Thyroid gland (tissue), 4 donors: ENCODE measurements at places on chromosomes 2 and 18. TPM values are rescaled to one million over a fixed set of nuclear protein-coding genes. Genes with fewer than 3 reads are reported as not detected.
A peak's percentile ranks its signal among the peaks of the same experiment; 100 is the strongest.

Gene CAPN14
- total RNA-seq: 0.15 TPM

DNA sequence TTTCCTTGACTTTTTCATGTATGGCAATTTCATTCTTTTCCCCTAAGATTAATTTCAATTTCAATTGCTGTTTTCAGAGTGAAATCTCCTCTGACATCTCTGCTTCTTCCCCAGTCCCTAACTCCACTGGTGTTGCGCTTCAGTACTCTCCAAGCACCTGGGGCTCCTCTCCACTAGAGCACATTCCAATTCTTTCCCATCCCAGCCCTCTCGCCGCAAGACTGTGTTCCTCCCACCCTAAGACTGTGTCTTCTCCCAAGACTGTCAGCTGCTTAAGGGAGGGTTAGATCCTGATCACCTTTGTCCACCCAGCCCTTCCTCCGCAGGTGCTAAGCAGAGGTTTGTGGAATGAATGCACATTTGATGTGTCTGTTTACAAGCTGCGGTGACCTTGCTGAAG, 255.7 kb upstream of the CCDC68 start:
- H3K36me3 ChIP-seq: no peaks in the 10 kb centered on the region
- H3K4me3 ChIP-seq: no peak overlapping the region
- no peaks in the 10 kb centered on the region for H3K27me3 ChIP-seq
- H3K4me1 ChIP-seq: peaks cover 8% of the 10 kb centered on the region
- H3K27ac ChIP-seq: no peak overlapping the region

- no peak overlapping the region for H3K4me3 ChIP-seq
- no peak overlapping the region for H3K27ac ChIP-seq
- no peaks in the 10 kb centered on the region for H3K4me1 ChIP-seq
Measured at GRCh38 chr2:200048421-200048820, 93.0 kb downstream of the MAIP1 start.

GRCh38 chr2:85539361-85540132, 579 bp downstream of the MAT2A start:
- peaks cover 43% of the 10 kb centered on the region for H3K36me3 ChIP-seq
- peak; percentile 60 for DNase-seq
- H3K27ac ChIP-seq: peak overlapping the region; percentile 100
- H3K27me3 ChIP-seq: no peaks in the 10 kb centered on the region
- H3K4me1 ChIP-seq: peaks cover 31% of the 10 kb centered on the region

DNA sequence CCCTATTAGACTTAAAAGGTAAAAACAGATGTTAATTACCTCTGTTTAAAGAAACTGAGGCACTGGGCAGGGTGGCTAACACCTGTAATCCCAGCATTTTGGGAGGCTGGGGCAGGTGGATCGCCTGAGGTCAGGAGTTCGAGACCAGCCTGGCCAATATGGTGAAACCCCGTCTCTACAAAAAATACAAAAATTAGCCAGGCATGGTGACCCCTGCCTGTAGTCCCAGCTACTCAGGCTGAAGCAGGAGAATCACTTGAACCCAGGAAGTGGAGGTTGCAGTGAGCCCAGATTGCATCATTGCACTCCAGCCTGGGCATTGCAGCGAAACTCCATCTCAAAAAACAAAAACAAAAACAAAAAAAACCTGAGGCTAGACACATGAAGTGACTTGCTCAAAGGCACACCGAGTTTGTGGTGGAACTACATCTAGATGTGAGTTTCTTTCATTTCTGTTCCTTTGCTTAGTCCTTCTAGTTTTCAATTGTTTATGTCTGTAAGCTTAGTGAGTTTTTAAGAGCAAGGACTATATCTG, 40.7 kb downstream of the SLC4A1AP start:
- no peaks in the 10 kb centered on the region for H3K27me3 ChIP-seq
- no peak overlapping the region for H3K27ac ChIP-seq
- no peak overlapping the region for H3K4me3 ChIP-seq
- H3K4me1 ChIP-seq: no peaks in the 10 kb centered on the region
- DNase-seq: no peak
- H3K36me3 ChIP-seq: no peaks in the 10 kb centered on the region

- no peaks in the 10 kb centered on the region for H3K36me3 ChIP-seq
- peaks cover 20% of the 10 kb centered on the region for H3K4me1 ChIP-seq
- no peak overlapping the region for H3K27ac ChIP-seq
- H3K27me3 ChIP-seq: peaks cover 70% of the 10 kb centered on the region
- no peak overlapping the region for H3K4me3 ChIP-seq
- no peak for DNase-seq
Measured at GRCh38 chr2:44933434-44933951, 8.0 kb upstream of the SIX3 start.

- no peak overlapping the region for H3K27ac ChIP-seq
- no peak overlapping the region for H3K4me3 ChIP-seq
- H3K27me3 ChIP-seq: no peaks in the 10 kb centered on the region
- H3K4me1 ChIP-seq: no peaks in the 10 kb centered on the region
Measured at GRCh38 chr2:215357660-215358059, 45.8 kb downstream of the ATIC start.

Gene RAD51AP2
- total RNA-seq: not detected

Gene MROH2A
- total RNA-seq: 1.3 TPM

Gene ARID5A
- total RNA-seq: 27.0 TPM

GRCh38 chr2:65604246-65604645, 171.8 kb upstream of the SPRED2 start:
- no peaks in the 10 kb centered on the region for H3K27me3 ChIP-seq
- H3K4me1 ChIP-seq: no peaks in the 10 kb centered on the region
- no peak for DNase-seq
- H3K27ac ChIP-seq: no peak overlapping the region

DNA sequence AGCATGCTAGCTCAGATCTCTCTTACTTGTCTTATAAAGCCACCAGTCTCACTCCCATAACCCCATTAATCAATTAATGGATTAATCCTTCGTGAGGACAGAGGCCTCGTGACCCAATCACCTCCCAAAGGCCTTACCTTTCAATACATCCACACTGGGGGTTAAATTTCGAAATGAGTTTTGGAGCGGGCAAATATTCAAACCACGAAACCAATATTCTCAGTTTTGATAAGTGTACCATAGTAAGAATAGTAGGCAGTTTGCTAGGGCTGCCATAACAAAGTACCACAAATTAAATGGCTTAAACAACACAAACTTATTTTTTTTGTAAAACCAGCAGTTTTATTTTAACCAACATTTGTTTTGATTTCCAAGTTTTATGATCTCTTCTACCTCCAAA, 15.2 kb downstream of the HIBCH start:
- no peaks in the 10 kb centered on the region for H3K27me3 ChIP-seq
- no peak overlapping the region for H3K27ac ChIP-seq
- H3K4me1 ChIP-seq: no peaks in the 10 kb centered on the region
- DNase-seq: no peak

- no peak for DNase-seq
- no peaks in the 10 kb centered on the region for H3K27me3 ChIP-seq
- H3K4me3 ChIP-seq: no peak overlapping the region
Measured at GRCh38 chr18:48569915-48570264, 31.1 kb downstream of the CTIF start.

Gene MLPH
- 53.0 TPM for total RNA-seq

GRCh38 chr2:169285531-169286235, 76.7 kb downstream of the LRP2 start:
- H3K36me3 ChIP-seq: no peaks in the 10 kb centered on the region
- DNase-seq: peak; percentile 32
- H3K27ac ChIP-seq: peak overlapping the region; percentile 80
- no peak overlapping the region for H3K4me3 ChIP-seq
- peaks cover 27% of the 10 kb centered on the region for H3K4me1 ChIP-seq

DNA sequence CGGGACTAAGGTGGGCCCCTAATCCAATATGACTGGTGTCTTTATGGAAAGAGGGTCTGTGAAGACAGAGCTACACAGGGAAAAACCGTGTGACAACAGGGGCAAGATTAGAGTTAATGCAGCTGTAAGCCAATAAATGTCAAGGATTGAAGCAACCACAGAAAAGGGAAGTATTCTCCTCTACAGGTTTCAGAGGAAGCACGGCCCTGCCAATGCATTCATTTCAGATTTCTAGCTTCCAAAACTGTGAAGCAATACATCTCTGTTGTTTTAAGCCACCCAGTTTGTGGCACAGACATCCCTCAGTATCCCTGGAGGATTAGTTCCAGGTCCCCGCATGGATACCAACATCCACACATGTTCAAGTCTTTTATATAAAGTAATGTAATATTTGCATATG, 48.8 kb downstream of the SPP2 start:
- no peak overlapping the region for H3K27ac ChIP-seq
- H3K27me3 ChIP-seq: no peaks in the 10 kb centered on the region
- DNase-seq: no peak

Gene ALKAL2
- 1.3 TPM for total RNA-seq

DNA sequence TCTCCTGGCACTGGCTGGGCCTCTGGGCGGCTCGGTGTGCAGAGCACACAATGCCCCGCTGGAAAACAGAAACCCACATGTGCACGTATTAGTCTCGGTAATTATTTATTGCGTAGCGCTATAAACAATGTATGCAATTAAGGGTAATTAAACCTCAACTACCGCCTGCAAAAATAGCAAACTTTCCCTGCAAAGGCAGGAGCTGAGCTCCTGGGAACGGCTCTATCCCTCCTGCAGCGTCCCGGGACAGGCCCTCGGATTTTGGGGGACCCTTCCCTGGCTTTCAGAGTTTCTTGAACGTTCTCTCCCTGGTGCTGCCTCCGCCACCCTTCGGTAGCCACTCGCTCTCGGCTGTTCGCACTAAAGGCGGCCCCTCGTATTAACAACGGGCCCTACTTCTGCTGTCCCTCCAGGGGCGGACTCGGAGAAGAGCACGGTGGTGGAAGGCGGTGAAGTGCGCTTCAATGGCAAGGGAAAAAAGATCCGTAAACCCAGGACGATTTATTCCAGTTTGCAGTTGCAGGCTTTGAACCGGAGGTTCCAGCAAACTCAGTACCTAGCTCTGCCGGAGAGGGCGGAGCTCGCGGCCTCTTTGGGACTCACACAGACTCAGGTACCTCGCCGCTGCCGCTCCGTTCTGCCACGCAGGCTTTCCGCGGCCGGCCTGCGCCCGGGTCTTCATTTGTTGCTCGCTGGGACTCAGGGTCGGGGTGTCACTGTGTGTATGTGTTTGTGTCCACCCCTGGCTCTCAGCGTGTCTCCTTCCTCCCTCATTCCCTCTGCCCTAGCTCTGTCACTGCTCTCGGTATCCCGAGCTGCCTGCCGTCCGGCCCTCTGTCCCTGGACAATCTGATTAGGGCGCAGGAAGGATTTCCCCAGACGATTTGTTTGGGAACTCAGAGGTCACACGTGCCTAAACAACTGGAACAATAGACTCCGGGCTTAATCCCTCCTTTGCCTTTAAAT, 1.2 kb downstream of the DLX1 start:
- H3K4me3 ChIP-seq: no peak overlapping the region
- no peak overlapping the region for H3K27ac ChIP-seq
- peaks cover 83% of the 10 kb centered on the region for H3K27me3 ChIP-seq
- H3K36me3 ChIP-seq: no peaks in the 10 kb centered on the region
- DNase-seq: no peak

DNA sequence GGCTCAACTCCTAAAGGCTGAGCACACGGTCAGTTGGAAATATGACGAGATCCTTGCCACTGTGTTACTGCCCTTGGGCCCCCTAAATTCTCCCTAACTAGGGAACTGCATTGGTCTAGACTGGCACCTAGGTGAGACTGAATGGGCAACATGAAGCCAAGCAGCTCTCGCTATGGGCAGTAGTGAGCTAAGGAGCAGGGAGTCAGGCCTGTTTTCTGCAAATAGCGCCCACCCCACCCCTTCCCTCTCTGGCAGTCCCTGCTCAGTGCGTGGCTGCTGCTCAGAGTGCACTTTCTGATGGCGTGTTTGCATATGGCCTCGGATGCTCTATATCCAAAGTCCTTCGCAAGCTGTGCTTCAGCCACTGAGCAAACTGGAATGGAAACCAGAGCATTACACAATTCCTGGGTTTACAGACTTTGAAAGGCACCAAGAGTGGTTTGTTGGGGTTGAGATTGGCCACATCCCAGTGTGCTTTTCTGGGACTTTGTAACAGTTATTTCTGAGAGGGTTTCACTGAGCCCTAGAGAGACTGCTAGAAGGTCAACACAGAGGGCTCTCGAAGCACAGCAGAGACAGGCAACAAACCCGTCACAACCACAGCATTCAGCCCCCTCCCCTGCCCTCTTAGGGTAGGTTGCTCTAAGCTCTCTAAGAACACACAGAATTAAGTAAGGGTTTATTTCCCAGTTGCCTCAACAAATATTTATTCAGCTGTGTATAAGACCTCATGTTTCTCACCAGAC, 419.9 kb downstream of the STK39 start:
- no peaks in the 10 kb centered on the region for H3K36me3 ChIP-seq
- no peak for DNase-seq
- no peak overlapping the region for H3K27ac ChIP-seq
- no peaks in the 10 kb centered on the region for H3K27me3 ChIP-seq

GRCh38 chr2:95578539-95578938, 13.3 kb upstream of the TRIM43 start:
- H3K4me1 ChIP-seq: no peaks in the 10 kb centered on the region
- H3K27ac ChIP-seq: no peak overlapping the region
- H3K4me3 ChIP-seq: no peak overlapping the region
- no peak for DNase-seq

DNA sequence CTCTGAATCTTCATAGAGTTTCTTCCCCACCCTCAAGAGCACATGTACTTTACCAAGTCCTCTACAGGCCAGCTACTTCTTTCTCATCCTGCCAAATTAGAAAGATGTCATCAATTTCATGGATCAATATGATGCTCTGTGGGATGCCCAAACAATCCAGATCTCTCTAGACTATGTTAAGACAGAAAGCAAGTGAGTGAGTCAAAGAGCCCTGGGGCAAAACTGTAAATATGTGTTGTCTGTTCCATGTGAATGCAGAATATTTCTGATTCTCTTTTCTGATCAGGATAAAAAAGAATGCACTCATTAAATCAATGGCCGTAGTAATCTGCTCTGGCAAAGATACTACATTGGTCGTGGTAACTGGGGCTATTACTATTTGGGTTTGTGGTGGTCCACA, 53.1 kb upstream of the ROCK2 start:
- no peak for DNase-seq
- no peaks in the 10 kb centered on the region for H3K27me3 ChIP-seq
- H3K4me1 ChIP-seq: peaks cover 10% of the 10 kb centered on the region
- no peak overlapping the region for H3K27ac ChIP-seq
- H3K4me3 ChIP-seq: no peak overlapping the region
